Activated CD8-positive, alpha-beta memory T cell treated with anti-CD3 and anti-CD28 coated beads, Interleukin-2, amount 50 U/mL, for 4 hours (primary cell): ENCODE measurements at places on chromosomes 1 and 21.
A peak's percentile ranks its signal among the peaks of the same experiment; 100 is the strongest.

GRCh38 chr1:104098837-104099236 is 349.1 kb downstream of the AMY1C start:
- no peak for DNase-seq

DNA sequence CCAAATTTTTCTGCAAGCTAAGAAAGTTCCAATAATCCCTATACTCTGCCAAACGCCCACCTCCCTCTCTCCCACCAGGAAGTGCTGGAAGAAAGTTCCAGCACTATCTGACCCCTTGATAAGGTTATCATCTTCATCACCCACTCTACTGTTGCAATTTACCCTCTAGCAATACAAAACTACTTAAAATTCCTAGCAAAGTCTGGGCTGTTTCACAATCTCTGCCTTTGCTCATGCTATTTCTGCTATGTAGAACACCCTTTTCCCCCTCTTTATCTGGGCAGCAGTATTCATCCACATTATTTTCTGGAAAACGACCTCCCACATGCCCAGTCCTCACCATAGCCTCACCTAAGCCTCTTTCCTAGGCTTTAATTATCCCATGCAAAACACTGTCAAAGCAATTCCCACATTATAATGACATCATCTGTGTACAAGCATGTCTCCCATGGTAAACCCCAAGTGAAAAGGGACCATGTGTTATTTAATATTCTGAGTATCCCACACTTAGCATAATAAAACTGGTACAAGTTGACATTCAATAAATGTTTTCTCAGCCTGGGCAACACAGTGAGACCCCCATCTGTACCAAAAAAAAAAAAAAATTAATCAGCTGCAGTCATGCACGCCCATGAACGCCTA is 12.0 kb downstream of the F11R start:
- DNase-seq: no peak

DNA sequence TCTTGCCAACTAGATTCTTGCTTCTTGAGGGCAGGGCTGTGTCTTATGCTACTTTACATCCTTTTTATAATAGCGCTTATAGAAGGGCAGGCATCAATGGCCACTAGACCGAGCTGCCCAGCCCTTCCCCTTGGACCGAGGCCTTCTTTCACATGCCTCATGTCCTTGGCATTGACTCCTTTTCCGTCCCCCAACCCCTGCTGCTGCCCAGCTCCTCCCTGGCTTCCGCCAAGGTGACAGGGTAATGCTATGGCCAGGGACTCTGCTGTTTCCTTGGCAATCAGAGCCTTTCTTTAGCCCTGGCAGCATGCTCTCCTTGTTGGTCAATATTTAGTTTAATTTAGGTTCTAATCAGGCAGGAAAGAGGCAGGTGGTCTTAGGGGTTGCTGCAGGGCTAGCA is 48.2 kb downstream of the DDX20 start:
- no peak for DNase-seq

- no peak for DNase-seq
These were observed 189.6 kb downstream of the SMYD3 start for GRCh38 chr1:246317332-246318035.

GRCh38 chr1:35001743-35002142 is 16.6 kb upstream of the TMEM35B start:
- DNase-seq: no peak

GRCh38 chr1:219931033-219931432 is 2.7 kb upstream of the SLC30A10 start:
- no peak for DNase-seq

DNA sequence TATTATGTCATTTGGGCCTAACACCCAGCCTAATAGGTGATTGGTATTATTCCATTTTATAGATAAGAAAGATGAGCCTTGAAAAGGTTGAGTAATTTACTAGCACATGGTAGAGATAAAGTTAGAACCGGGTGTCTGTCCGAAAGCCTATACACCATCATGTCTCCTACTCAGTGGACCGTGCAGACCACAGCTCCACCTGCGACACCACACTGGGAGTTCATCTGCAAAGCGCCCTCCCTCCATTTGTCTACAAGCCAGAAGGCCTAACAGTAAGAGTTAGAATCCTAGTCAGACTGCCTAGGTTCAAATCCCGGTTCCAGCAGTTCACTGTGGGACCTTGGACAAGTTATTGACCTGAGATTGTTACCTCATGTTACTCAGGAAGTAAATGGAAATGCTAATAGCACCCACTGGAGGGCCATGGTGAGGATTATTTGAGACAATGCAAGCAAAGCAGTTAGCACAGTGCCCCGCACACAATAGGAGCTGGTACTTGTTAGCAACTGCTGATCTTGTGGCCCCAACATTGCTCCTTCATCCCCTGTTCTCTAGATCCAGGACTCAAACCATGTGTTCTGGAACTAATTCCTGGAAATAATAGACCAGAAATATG is 20.5 kb downstream of the ARMH1 start:
- DNase-seq: no peak

DNA sequence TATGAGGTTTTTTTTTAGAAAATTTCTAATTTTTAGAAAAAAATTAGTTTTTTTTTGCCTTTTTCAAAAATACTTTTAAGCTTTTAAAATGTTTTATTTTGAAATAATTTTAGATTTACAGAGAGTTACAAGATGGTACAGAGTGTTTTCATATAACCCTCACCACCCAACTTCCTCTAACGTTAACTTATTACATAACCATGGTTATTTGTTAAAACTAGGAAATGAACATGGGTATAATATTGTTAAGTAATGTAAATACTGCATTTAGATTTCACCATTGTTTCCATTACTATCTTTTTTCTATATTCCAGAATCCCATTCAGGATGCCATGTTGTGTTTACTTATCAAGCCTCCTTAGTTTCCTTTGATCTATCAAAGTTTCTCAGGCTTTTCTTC is 45.2 kb upstream of the ST6GALNAC3 start:
- DNase-seq: no peak

GRCh38 chr1:31627930-31628559 is 10.6 kb downstream of the HCRTR1 start:
- DNase-seq: no peak

DNA sequence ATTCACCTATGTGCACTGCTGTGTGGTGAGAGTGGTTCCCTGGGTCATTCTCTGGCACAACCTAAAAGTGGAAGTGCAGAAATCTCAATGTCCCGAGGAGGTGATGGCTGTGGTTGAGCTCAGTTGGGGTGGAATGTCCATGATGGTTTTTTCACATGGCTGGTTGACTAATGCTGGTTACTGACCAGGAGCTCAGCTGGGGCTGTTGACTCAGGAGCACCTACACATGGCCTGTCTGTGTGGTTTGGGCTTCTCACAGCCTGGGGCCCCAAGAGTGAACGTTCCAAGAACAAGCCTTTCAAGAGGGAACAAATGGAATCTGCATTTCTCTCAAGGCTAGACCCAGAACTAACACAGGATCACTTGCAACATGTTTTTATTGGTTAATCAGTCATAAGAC is 6.4 kb upstream of the KANK4 start:
- DNase-seq: no peak

DNA sequence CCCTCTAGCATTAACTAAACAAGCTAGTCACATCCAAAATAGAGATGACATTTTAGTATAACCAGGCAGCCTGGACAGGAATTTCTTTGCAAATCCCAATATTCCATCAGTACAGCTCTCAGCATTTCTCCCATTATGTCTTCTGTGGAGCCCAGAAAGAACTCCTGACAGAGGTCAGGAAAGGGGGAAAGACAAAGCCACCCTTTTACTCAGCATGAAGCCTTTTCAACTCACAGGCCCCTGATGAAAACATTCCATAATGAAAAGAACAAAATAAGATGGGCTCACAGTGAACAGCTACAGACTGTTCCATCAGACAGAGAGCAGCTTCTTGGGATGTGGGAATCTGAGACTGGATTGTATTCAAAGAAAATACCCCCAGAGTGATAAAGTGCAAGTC is 80.6 kb downstream of the TEX35 start:
- DNase-seq: no peak

GRCh38 chr1:55015123-55015522 is 16.4 kb downstream of the BSND start:
- no peak for DNase-seq

- DNase-seq: no peak
These were observed 2.1 kb downstream of the SH3BGRL3 start for GRCh38 chr1:26281971-26282370.

DNA sequence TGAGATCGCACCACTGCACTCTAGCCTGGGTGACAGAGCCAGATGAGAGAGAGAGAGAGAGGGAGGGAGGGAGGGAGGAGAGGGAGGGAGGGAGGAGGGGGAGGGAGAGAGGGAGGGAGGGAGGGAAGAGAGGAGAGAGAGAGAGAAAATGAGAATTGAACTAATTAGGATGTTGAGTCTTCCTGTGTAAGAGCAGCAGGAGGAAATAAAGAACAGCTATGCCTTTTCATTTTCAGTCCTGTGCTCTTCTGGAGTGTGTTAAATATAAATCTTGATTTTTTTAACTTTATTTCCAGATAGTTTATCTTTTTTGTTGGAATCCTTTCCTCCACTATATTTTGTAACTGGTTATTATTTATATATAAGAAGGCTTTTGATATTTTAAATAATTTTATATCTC is 27.1 kb downstream of the DNTTIP2 start:
- no peak for DNase-seq

- no peak for DNase-seq
These were observed 110.7 kb upstream of the KIAA0040 start for GRCh38 chr1:175303201-175303707.

GRCh38 chr1:4218619-4219018 is 318.5 kb upstream of the C1orf174 start:
- no peak for DNase-seq

GRCh38 chr1:208028526-208028925 is 117.6 kb upstream of the CD34 start:
- no peak for DNase-seq

GRCh38 chr1:1290238-1290731 is 10.0 kb downstream of the SCNN1D start:
- peak; percentile 66 for DNase-seq

DNA sequence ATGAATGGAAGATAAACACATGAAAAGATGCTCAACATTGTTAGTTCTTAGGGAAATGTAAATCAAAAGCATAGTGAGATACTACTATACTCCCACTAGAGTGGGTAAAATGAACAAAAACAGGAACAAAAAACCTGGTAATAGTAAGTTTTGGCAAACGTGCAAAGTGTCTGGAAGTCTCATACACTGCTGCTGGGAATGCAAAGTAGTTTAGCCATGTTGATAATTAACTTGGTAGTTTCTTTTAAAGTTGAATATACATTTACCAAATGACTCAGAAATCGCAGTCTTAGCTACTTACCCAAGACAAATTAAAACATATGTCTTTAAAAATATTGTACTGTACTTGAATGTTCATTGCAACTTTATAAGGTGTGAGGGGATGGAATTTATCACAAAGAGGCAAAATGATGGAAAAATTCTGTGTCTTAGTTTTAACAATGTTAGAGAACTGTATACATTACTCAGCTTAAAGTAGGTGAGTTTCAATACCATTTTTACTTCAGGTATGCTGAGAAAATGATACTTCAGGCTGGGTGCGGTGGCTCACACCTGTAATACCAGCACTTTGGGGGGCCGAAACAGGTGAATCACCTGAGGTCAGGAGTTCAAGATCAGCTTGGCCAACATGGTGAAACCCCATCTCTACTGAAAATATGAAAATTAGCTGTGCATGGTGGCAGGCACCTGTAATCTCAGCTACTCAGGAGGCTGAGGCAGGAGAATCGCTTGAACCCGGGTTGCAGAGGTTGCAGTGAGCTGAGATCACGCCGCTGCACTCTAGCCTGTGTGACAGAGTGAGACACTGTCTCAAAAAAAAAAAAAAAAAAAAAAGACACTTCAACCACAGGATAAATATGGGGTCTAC is 102.3 kb downstream of the PDE4B start:
- no peak for DNase-seq

- DNase-seq: no peak
These were observed 39.4 kb downstream of the LTN1 start for GRCh38 chr21:28953247-28953646.

DNA sequence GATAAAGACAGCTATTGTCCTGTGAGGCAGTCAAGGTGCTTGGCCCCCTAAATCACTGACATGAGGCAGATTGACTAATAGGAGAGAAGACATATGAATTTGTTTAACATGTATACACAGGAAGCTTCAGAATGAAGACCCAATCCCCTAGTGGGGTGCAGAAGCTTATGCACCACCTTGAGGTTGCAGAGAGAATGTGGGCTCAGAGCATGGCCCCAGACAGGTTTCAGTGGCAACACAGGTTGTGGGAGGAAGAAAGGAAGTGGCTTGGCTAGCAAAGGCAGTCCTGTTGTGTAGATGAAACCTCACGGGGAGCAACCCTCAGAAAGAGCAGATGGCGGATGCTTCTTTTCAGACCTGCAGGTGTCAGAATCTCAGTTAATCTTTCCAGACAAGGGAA is 37.0 kb upstream of the PARP1 start:
- peak; percentile 46 for DNase-seq
